Upper lobe of right lung (tissue), 1 donor: ENCODE measurements at places on chromosomes 1 and 21. TPM values are rescaled to one million over a fixed set of nuclear protein-coding genes. Genes with fewer than 3 reads are reported as not detected.

Gene OR2AK2
- not detected for total RNA-seq

DNA sequence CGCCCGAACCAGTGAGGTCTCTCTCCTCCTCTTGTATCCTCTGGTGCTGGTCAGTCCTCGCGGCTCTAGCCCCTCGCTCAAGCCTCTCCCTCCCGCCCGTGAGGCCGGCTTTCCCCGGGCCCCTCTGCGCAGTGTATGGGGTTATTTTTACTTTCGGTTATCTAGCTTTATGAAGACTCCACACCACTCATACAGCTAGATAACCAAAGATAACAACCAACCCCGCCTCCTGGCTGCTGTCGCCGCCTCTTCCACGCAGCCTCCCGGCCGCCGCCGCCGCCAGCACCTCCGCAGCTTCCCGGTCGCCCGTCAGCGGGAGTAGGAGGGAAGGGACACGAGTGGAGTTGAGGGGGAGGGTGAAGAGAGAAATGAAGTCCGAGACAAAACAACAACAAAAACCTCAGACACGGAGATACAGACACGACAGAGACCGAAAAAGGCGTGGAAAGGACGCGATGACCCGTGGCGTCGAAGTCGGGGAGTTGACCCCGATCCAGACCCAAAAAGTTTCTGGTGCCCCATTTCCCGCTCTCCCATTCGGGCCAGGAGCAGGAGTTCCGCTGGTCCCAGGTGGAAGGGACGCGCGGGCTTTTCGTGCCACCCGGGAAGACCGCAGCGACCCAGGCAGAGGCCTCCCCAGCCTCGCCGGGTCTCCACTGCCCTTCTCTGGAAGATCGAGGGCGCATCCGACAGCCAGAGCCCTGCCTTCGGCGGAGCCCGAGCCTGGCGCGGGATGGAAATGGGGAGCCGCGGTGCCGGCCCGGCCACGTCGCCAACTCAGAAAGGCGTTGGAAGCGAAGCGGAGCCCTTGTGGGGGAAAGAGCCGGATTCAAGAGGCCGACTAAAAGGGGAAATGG lies 51.4 kb downstream of the RHBG start:
- H3K4me1 ChIP-seq = peaks cover 24% of the 10 kb centered on the region
- H3K27ac ChIP-seq = no peak overlapping the region
- DNase-seq = no peak

Gene RGS13
- total RNA-seq = 4.7 TPM

DNA sequence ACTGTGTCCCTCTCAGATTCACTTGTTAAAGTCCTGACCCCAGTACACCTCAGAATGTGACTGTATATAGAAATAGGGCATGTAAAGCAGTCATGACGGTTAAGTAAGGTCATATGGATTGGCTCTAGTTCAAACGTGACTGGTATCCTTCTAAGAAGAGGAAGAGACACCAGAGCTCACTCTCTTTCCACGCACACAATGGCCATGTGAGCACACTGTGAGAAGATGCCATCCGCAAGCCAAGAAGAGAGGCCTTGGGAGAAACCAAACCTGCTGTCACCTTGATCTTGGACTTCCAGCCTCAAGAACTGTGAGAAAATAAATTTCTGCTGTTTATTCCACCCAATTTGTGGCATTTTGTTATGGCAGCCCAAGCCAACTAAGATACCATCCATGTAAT lies 56.8 kb upstream of the IRF2BP2 start:
- no peak for DNase-seq
- no peaks in the 10 kb centered on the region for H3K4me1 ChIP-seq
- H3K4me3 ChIP-seq = no peak overlapping the region
- no peaks in the 10 kb centered on the region for H3K27me3 ChIP-seq
- H3K27ac ChIP-seq = no peak overlapping the region

DNA sequence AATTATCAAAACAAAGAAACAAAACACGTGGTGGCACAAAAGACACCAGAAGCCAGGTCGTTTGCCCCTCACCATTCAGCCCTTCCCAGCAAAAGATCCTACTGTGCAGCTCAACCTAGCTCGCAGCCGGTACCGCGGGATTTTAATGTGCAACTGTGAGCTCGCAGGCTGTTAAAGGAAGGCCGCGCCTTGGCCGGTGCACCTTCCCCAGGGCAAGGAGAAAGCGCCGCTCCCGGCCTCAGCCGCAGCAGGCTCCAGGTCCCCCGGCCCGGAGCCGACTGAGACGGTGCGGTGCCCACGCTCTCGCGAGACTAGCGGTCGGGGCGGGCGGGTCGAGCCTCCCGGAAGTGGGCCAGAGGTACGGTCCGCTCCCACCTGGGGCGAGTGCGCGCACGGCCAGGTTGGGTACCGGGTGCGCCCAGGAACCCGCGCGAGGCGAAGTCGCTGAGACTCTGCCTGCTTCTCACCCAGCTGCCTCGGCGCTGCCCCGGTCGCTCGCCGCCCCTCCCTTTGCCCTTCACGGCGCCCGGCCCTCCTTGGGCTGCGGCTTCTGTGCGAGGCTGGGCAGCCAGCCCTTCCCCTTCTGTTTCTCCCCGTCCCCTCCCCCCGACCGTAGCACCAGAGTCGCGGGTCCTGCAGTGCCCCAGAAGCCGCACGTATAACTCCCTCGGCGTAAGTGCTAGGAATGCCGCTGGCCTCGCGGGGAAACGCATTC lies at the start of gene AGL:
TSS of gene AGL (plus strand) at position 618 of the 715 bp plus-strand sequence. CDS start 682 bp downstream, outside the sequence.
- no peaks in the 10 kb centered on the region for H3K27me3 ChIP-seq
- H3K36me3 ChIP-seq = peaks cover 2% of the 10 kb centered on the region
- peak within 1 kb of the TSS; percentile 83 for H3K4me3 ChIP-seq
- H3K27ac ChIP-seq = peak within 1 kb of the TSS; percentile 89

GRCh38 chr1:59570524-59570923 lies 244.2 kb upstream of the HOOK1 start:
- H3K27ac ChIP-seq = no peak overlapping the region
- H3K4me3 ChIP-seq = no peak overlapping the region
- peaks cover 19% of the 10 kb centered on the region for H3K4me1 ChIP-seq
- no peaks in the 10 kb centered on the region for H3K36me3 ChIP-seq

- no peak for DNase-seq
- H3K4me3 ChIP-seq = no peak overlapping the region
Observed at GRCh38 chr1:172238965-172239364, 181.5 kb upstream of the C1orf105 start.

DNA sequence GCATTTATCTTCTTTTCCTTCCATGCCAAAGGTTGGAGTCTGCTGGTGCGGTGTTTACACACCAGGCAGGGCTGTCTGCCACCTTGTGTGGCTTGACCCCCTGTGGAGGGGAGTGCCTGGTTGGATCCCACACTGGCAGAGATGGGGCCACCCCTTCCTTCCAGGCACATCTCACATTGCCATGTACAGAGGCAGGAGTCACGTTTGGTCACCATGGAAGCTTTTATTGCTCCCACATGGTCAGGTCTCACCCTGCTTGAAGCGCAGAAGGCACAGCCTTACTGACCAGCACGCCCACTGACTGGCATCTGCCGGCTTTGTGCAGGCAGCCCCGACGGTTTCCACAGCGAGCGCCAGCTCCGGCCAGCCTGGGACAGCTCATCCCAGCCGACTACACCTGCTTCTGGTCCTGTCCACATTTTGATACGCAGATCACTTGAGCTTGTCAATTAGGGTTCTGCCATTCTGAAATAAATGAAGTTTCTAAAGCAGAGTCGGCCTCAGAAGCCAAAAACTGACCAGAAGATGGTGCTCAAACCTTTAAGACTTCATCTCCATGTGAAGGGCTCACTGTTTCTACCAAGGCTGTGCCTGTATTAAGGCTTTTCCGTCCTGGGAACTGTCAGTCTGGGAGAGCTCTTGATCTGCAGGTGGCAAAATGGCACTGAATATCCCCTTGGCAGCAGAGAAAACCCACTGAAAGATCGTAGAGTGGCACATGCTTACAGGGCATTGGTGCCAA lies 35.6 kb upstream of the EPHA8 start:
- H3K4me1 ChIP-seq = no peaks in the 10 kb centered on the region
- no peak overlapping the region for H3K4me3 ChIP-seq
- H3K36me3 ChIP-seq = peaks cover 50% of the 10 kb centered on the region
- no peak overlapping the region for H3K27ac ChIP-seq
- no peaks in the 10 kb centered on the region for H3K27me3 ChIP-seq
- DNase-seq = no peak

Gene LRRN2
- total RNA-seq = 3.2 TPM

- H3K27ac ChIP-seq = no peak overlapping the region
- H3K36me3 ChIP-seq = no peaks in the 10 kb centered on the region
- DNase-seq = no peak
- no peak overlapping the region for H3K4me3 ChIP-seq
Observed at GRCh38 chr1:39711104-39711965, 20.1 kb upstream of the HPCAL4 start.

GRCh38 chr1:40785446-40785845 lies 1.9 kb downstream of the KCNQ4 start:
- H3K27me3 ChIP-seq = no peaks in the 10 kb centered on the region
- no peaks in the 10 kb centered on the region for H3K36me3 ChIP-seq
- peaks cover 12% of the 10 kb centered on the region for H3K4me1 ChIP-seq

Gene DIP2A
- total RNA-seq = 35.6 TPM

- H3K4me1 ChIP-seq = no peaks in the 10 kb centered on the region
- no peaks in the 10 kb centered on the region for H3K36me3 ChIP-seq
- no peak overlapping the region for H3K4me3 ChIP-seq
- H3K27me3 ChIP-seq = no peaks in the 10 kb centered on the region
Observed at GRCh38 chr1:203104789-203105390, 19.1 kb upstream of the MYOG start.

GRCh38 chr1:26853156-26853555 lies 9.8 kb upstream of the SFN start:
- DNase-seq = peak; percentile 87
- H3K4me3 ChIP-seq = no peak overlapping the region
- H3K36me3 ChIP-seq = peaks cover 69% of the 10 kb centered on the region
- H3K27ac ChIP-seq = no peak overlapping the region

GRCh38 chr1:240575981-240576662 lies 35.8 kb downstream of the GREM2 start:
- peak overlapping the region; percentile 34 for H3K4me3 ChIP-seq
- H3K27ac ChIP-seq = no peak overlapping the region
- no peaks in the 10 kb centered on the region for H3K4me1 ChIP-seq
- no peaks in the 10 kb centered on the region for H3K27me3 ChIP-seq
- H3K36me3 ChIP-seq = no peaks in the 10 kb centered on the region

GRCh38 chr1:222064388-222065211 lies 322.7 kb upstream of the DUSP10 start:
- H3K27ac ChIP-seq = no peak overlapping the region
- H3K27me3 ChIP-seq = no peaks in the 10 kb centered on the region
- H3K4me1 ChIP-seq = no peaks in the 10 kb centered on the region
- H3K4me3 ChIP-seq = no peak overlapping the region
- H3K36me3 ChIP-seq = no peaks in the 10 kb centered on the region

Gene SERPINC1
- total RNA-seq = not detected
